ENCODE measurements at places on chromosomes 7 and 10. TPM values are rescaled to one million over a fixed set of nuclear protein-coding genes. Genes with fewer than 3 reads are reported as not detected.

DNA sequence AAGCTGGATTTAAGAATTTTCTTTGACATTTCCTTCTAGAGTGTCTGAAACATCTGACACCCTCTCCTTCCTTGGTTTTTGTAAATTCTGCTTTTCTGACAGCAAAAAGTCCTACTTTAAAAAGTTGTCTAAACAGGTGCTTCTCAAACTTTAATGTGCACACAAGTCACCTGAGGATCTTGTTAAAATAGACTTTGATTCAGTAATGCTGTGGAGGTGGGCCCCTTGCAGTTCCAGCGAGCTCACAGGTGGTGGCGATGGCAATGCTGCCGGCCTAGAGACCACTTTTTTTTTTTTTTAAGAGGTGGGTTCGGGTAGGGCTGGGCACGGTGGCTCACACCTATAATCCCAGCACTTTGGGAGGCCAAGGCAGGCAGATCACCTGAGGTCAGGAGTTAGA, 77.1 kb downstream of the ABCC2 start:
- no peak for DNase-seq
- no peaks in the 10 kb centered on the region for H3K27me3 ChIP-seq
- no peaks in the 10 kb centered on the region for H3K4me1 ChIP-seq
- no peak overlapping the region for H3K27ac ChIP-seq
- no peak overlapping the region for H3K4me3 ChIP-seq

GRCh38 chr10:124164264-124164663, 70.9 kb upstream of the CHST15 start:
- H3K4me3 ChIP-seq = no peak overlapping the region
- H3K27ac ChIP-seq = no peak overlapping the region
- DNase-seq = no peak
- H3K4me1 ChIP-seq = no peaks in the 10 kb centered on the region

ETV1 gene
- total RNA-seq = 8.9 TPM

- peaks cover 10% of the 10 kb centered on the region for H3K4me1 ChIP-seq
- no peak for DNase-seq
- H3K27me3 ChIP-seq = no peaks in the 10 kb centered on the region
- no peak overlapping the region for H3K27ac ChIP-seq
These were observed 38.9 kb downstream of the CYP51A1 start for GRCh38 chr7:92095380-92095779.

DNA sequence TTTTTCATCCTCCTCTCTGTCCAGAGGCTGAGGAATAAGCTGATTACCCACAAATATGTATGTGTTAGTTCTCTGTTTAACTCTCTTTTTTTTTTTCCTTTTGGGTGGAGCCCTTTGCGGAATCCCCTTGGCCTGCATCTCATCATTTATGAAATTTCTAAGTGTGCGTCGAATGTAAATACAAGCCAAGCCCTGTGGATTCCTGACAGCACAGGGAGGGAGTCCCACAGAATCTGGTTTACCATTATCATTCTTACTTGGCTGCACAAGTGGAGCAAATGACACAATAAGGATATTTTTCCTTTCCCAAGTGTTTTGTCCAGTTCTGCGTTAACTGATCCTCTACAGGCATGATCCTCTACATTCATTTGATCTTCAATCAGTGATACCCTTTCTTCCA, 11.4 kb downstream of the STK31 start:
- no peaks in the 10 kb centered on the region for H3K4me1 ChIP-seq
- no peaks in the 10 kb centered on the region for H3K36me3 ChIP-seq
- DNase-seq = no peak
- H3K27ac ChIP-seq = no peak overlapping the region
- no peaks in the 10 kb centered on the region for H3K27me3 ChIP-seq
- no peak overlapping the region for H3K4me3 ChIP-seq

DNA sequence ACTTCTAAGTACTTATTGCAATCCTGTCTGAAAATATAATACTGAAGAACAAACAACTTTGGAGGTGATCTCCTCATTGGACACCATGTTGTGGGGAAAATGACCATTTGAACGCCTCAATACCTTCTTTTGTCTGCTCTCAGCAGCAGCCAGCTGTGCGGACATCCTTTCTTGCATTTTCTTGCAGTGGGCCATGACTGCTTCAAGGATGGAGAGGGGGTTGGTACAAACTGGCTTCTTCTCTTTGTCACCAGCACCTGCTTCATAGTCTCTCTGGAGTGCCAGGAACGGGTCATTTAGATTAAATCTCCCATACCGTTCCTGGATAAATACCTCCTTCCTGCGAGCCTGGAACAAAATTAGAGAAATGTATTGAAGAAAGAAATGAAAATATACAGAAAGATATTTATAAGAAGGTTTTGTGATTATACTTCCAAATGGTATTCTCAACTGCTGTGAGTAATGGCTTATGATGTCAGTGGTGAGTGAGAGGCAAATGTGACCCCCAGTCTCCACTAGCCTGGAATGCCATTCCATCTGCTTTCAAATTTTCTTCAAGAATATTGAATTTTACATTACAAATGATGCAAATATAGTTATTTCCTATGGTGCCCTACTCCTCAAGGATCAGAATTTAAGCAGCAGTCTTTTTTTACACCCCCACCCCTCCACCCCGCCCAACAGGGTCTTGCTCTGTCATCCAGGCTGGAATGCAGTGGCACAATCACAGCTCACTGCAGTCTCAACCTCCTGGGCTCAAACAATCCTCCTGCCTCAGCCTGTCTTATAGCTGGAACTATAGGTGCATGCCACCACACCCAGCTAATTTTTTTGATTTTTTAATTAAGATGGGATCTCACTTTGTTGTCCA, 62.4 kb downstream of the CTTNBP2 start:
- H3K4me3 ChIP-seq = no peak overlapping the region
- no peak for DNase-seq
- peaks cover 22% of the 10 kb centered on the region for H3K4me1 ChIP-seq
- H3K36me3 ChIP-seq = no peaks in the 10 kb centered on the region

BCCIP gene
- 38.6 TPM for total RNA-seq

- H3K27ac ChIP-seq = no peak overlapping the region
- no peaks in the 10 kb centered on the region for H3K27me3 ChIP-seq
- DNase-seq = no peak
- no peaks in the 10 kb centered on the region for H3K4me1 ChIP-seq
These were observed 87.1 kb downstream of the DYNC1I1 start for GRCh38 chr7:95859429-95859828.

DNA sequence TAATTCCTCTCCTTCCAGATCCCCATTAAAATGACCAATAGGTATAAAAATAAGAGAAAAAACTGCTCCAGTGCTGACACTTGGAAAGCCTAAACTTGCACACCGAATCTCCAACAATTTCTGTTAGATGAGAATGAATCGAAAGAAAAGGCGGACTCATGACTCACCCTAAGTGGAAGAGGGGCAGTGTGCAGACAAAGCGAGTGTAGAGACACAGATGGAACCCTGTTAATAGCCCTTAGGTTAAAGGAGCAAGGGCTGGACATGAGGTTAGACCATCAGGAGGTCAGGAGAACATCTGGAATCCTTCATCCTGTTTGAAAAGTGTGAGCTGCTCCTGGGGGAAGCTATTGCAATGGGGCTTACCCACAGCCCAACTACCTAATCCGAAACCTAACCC, 103.4 kb upstream of the GLI3 start:
- no peak overlapping the region for H3K4me3 ChIP-seq
- H3K27me3 ChIP-seq = no peaks in the 10 kb centered on the region
- no peak overlapping the region for H3K27ac ChIP-seq
- H3K4me1 ChIP-seq = peaks cover 7% of the 10 kb centered on the region
- no peak for DNase-seq

DNA sequence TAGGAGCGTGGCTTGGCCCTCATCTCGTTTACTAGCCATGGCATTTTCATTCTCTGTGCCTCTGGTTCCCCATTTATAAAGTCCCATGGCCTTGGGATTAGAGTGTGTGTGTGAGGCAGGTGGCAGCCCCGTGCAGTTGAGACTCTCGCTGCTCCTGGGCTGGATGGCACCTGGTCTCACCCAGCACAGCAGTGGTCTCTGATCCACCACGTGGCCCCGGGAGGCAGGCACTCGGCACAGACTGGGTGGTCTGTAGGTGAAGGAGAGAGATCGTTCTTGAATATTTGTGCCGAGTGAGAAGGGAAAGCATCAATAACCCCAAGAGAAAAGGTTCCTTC, 50.4 kb downstream of the CALML3 start:
- H3K27ac ChIP-seq = no peak overlapping the region
- no peaks in the 10 kb centered on the region for H3K27me3 ChIP-seq
- no peak overlapping the region for H3K4me3 ChIP-seq
- no peaks in the 10 kb centered on the region for H3K36me3 ChIP-seq

DNA sequence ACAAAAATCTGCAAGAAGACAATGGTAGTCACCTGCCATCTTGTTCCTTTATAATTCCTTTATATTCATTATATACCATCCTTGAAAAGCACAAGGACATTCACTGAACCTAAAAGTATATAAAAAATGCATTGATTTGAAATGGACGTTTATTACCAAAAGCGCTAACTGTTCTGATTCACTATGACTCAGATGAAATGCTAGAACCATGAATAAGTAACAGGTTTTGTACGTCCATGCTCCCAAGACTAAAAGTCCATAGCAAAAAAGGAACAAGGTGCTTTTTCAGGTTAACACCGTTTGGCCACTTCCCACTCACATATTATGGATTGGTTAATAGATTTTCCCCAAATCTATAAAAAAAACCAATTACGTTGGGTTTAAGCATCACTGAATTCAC, 109.4 kb downstream of the PPP1R17 start:
- no peaks in the 10 kb centered on the region for H3K4me1 ChIP-seq
- H3K27me3 ChIP-seq = no peaks in the 10 kb centered on the region
- H3K4me3 ChIP-seq = no peak overlapping the region
- no peak overlapping the region for H3K27ac ChIP-seq
- H3K36me3 ChIP-seq = no peaks in the 10 kb centered on the region

GRCh38 chr10:128161031-128161430, 34.8 kb upstream of the MKI67 start:
- H3K27me3 ChIP-seq = no peaks in the 10 kb centered on the region
- no peak overlapping the region for H3K27ac ChIP-seq
- no peak overlapping the region for H3K4me3 ChIP-seq
- no peak for DNase-seq
- H3K36me3 ChIP-seq = no peaks in the 10 kb centered on the region

PGAM2 gene
- 28.0 TPM for total RNA-seq

- no peak overlapping the region for H3K27ac ChIP-seq
- H3K4me1 ChIP-seq = no peaks in the 10 kb centered on the region
- no peak overlapping the region for H3K4me3 ChIP-seq
- H3K27me3 ChIP-seq = no peaks in the 10 kb centered on the region
- no peaks in the 10 kb centered on the region for H3K36me3 ChIP-seq
- no peak for DNase-seq
These were observed 158.3 kb upstream of the PCLO start for GRCh38 chr7:83321011-83321410.

DNA sequence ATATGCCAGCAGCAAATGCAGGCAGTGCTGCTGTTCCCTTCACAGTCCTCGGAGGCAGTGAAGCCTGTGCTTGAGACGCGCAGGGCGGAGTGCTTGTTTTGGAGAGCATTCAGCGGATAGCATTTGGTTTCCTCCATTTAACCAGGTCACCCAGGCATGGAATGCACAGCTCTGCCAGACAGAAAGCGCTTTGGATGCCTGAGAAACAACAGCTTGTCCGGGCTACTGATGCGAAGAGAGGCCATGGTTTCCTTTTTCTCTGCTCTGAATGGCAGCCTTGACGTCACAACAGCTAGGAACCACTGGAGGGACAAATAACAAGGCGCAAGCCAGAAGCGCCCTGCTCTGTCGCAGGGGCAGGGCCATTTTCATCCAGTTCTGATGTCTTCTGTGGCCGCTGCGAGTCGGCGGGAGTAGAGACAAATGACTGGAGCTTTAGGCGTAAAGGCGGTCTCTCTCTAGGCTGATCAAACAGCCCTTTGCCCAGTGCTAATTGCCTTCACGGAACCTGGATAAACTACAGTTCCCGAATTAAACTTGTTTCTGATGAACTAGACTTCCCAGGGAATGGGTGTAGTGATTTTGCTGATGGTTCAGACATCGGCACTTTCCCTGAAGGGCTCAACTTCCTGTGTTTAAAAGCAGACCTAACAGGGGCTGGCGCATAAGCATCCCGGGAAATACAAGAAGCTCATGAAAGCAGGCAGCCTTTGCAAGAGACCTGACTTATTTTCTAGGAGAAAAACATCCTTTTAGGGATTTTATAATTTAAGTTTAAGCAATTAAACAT, 187.6 kb upstream of the KLF14 start:
- H3K36me3 ChIP-seq = no peaks in the 10 kb centered on the region
- peak overlapping the region; percentile 97 for H3K27ac ChIP-seq
- H3K4me1 ChIP-seq = peaks cover 96% of the 10 kb centered on the region
- H3K27me3 ChIP-seq = no peaks in the 10 kb centered on the region
- peak; percentile 96 for DNase-seq
- no peak overlapping the region for H3K4me3 ChIP-seq

AKR1C2 gene
- total RNA-seq = 52.6 TPM

NUTM2E gene
- 0.56 TPM for total RNA-seq

HSPA12A gene
- total RNA-seq = 32.7 TPM

DNA sequence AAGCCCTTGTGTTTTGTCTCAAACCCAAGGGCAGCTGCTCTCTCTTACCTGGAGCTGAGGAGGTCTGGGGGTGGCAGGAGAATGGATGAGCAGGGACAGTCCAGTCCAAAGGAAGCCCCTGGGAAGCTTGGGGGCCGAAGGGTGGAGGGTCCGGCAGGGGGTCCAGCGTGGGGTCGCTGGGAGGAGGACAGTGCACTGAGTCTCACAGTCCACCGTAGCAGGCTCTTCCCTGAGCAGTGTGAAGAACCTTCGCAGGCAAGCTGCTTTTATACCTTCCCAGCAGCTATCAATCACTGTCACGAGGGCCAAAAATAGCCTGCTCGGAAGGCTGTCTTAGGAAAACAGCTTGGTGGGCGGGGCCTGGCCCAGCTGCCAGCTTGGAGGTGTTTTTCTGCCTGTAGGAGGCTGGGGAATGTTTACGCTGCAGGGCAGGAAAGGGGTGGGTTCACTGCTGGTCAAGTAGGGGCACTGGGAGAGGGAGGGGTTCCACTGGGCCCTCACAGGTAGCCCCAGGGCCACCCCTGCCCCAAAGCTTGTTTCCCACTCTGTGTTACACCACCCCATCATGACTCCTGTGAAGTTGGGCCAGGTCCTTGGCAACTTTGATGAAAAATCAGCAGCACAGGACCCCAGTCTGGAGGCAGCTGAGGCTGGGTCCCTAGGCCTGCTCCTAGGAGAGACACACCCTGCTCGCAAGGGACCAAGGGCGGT, at the start of gene DEPP1:
TSS of gene DEPP1 (minus strand) at position 240 of the 711 bp plus-strand sequence. CDS start 779 bp downstream, outside the sequence.
- H3K27ac ChIP-seq = peak within 1 kb of the TSS; percentile 59
- H3K4me3 ChIP-seq = peak within 1 kb of the TSS; percentile 3
- H3K4me1 ChIP-seq = peaks cover 85% of the 10 kb centered on the region
- H3K36me3 ChIP-seq = peaks cover 39% of the 10 kb centered on the region

NUTM2B gene
- total RNA-seq = 0.22 TPM

- H3K27me3 ChIP-seq = no peaks in the 10 kb centered on the region
- no peak overlapping the region for H3K27ac ChIP-seq
- no peak overlapping the region for H3K4me3 ChIP-seq
These were observed 96.6 kb downstream of the MKLN1 start for GRCh38 chr7:131424219-131424822.

TMEM139 gene
- 6.7 TPM for total RNA-seq

ZNF804B gene
- total RNA-seq = 29.8 TPM
